COLO829 (cell line): ENCODE measurements at places on chromosomes 7 and 10.

- peak; percentile 54 for DNase-seq
Measured at GRCh38 chr7:33054261-33054964, 8.2 kb downstream of the NT5C3A start.

DNA sequence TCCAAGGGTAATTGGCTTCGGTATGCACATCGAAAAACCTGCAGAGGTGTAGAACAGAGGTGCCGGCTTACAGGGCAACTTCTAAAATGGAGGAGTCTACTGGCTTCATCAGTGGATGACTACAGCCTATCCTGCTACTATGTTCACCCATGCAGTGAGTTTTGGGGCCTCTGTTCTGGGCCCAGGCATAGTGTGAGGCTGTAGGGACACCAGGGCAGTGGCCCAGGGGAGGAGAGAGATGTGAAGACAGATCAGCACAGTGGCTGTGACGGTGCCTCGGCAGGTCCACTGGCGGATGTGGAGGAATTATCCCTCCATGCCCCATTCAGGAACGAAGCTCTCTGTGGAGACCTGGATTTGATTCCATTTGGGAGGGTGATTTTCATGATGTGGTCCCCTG lies 235.3 kb upstream of the MKI67 start:
- no peak for DNase-seq

- peak; percentile 3 for DNase-seq
Measured at GRCh38 chr10:79608505-79609375, 2.0 kb upstream of the SFTPA1 start.

GRCh38 chr7:50959991-50960390 lies 177.3 kb upstream of the GRB10 start:
- DNase-seq = no peak
